ENCODE measurements at places on chromosomes 6 and 20.

GRCh38 chr6:106037060-106037459, 49.1 kb upstream of the PRDM1 start:
- no peak for DNase-seq

GRCh38 chr20:47258745-47259695, 97.5 kb downstream of the ZMYND8 start:
- DNase-seq, result no peak

DNA sequence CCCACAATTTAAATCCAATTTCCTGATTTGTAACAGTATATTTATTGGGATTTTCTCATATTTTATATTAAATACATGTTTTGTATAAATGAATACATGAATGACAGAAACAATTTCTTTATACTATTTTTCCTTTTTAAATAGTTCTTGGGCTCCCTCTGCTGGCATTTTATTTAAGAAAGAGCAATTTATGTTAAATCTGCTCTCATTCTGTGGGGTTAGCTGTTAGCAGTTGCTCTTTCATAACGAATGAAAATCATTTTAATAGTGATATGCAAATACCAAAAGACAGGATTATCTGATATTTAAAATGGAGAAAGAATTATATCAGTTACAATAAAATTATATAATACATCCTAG, 118.3 kb downstream of the RALGAPA2 start:
- DNase-seq, result no peak

DNA sequence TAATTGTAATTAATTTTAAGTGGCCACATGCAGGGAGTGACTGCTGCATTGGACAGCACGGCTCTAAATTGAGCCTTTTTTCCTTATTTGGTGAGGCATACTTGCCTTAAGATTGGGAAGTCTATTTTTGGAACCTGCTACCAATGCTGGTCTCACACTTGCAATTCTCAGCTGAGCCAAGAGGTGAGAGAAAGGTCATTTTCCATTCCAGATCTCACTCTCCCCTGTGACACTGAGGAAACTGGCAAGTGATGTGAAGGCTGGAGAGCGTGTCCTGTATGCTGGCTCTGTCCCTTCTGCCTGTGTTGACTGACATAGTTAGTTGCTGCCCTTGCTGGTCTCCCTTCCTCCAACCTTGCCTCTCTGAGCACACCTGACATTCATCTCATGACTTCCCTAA, 735 bp upstream of the MOG start:
- no peak for DNase-seq

DNA sequence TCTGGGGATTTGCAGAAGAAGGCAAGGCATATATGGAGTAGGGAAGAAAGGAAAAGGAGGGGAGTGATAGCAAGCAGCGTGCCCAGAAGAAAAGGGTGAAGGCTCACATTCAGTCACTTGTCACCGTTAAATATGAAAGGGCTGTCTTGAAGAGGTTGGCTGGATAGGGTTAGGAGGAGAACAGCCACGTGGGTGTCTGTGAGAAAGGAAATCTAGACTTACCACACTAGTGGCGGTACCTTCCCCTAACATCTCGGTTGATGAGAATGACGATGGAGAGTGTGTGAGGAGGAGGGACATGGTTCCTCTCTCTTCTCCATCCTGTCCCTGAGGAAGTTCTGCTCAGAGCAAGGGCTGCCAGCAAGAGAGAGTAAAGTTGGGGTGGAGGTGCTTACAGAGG, 74.3 kb upstream of the CCN6 start:
- no peak for DNase-seq

DNA sequence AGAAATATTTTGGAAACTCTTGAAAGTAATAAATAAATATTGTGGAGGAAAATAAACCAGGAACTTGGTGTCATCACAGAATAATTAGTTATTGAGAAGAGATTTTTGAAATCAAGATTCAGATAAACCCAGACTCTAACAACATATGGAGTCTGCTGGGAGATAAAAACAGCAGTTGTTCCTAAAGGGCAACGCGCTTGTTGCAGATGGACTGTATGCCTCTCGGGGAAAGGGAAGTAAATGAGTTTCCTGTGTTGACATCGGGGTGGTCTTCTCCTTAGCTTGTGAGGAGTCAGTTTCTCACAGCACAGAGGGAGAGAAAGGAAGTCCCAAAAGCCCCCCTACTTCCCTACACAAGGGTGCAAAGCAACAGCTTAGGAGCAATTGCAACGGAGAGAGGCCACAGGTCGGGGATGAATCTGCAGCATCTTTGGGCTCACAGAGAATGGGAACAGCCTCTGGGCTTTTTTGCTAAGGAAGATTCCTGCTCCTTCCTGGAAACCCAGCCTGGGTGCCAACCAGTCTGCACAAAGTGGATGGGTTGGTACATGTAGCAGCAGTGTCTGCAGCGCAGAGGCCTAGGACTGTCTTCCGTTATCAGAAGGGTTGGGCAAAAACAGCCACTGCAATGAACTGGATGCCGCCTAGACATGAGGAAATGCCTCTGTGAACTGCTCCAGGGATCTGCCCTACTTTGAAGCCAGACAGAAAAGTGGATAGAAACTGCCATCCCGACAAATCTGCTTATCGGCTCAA, 603.0 kb upstream of the NRSN1 start:
- DNase-seq, result no peak

All from stimulated activated CD8-positive, alpha-beta memory T cell treated with anti-CD3 and anti-CD28 coated beads, Interleukin-2, amount 100 ng/mL, for 48 hours (primary cell).